ENCODE measurements at places on chromosomes 11 and 22.

GRCh38 chr11:124673333-124674167 is at the start of the genes SIAE and SPA17:
SIAE (minus strand) TSS chr11:124673739; CDS start chr11:124673708, 31 bp downstream.
SPA17 (plus strand) TSS chr11:124673904; CDS start chr11:124675265, 1,361 bp downstream.
- DNase-seq = peak; percentile 94

GRCh38 chr22:21076912-21077625 is 31.3 kb downstream of the LRRC74B start:
- DNase-seq = no peak

GRCh38 chr11:83583757-83584366 is 297.7 kb upstream of the CCDC90B start:
- no peak for DNase-seq

DNA sequence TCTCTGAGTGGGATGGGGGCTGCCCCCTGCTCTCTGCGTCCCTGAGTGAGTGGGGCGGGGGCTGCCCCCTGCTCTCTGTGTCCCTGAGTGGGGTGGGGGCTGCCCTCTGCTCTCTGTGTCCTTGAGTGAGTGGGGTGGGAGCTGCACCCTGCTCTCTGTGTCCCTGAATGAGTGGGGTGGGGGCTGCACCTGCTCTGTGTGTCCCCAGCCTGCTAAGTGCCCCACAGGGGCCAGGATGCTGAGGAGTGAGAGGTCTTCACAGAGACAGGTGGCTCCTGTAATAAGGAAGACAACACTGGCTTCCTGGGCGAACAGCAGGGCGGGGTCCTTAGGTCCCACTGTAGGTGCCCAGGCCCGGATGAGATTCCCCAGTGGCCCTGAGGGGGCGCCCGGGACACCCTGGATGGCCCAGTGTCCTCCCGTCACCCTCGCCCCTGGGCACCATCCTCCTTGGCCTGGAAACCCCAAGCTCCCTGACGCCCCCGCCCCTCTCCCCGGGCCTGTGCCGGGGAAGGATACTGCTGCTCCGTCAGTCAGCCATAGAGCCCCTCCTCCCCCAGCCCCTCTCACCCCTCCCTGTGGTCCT is 3.8 kb upstream of the CCDC188 start:
- no peak for DNase-seq

- no peak for DNase-seq
These were observed 8.5 kb downstream of the SPON1 start for GRCh38 chr11:13970986-13971385.

DNA sequence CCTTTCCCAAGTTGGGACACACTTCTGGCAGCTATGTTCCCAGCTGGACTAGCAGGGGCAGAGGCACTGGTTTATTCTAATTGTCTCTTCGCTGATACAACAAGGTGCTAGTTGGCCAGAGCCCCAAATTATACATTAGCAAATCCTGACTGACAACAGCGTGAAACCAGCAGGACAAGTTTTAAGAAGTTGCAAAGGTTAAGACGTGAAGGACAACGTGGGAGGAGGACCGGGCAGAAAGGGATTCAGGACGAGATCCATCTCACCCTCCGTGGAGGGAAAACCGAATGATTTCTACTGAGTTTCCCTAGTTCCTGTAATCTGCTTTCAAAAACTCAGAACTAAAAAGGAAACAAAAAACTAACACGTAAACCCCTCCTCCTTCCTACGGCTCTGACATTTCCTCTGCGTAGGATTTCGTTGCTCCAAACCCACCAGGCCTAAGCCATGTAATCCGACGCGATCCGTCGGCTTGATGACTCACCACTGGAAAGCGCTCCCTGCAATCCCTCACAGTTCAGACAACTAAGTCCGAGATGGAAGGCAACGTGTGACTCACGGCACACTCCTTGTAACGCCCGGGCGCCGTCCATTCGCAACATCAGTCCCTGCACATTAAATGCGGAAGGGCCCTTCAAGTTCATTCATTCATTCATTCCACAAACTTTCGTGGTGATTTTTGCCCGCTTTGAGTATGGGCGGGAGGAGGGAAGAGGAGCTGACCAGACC is 703 bp downstream of the POGLUT3 start:
- DNase-seq = peak; percentile 96

DNA sequence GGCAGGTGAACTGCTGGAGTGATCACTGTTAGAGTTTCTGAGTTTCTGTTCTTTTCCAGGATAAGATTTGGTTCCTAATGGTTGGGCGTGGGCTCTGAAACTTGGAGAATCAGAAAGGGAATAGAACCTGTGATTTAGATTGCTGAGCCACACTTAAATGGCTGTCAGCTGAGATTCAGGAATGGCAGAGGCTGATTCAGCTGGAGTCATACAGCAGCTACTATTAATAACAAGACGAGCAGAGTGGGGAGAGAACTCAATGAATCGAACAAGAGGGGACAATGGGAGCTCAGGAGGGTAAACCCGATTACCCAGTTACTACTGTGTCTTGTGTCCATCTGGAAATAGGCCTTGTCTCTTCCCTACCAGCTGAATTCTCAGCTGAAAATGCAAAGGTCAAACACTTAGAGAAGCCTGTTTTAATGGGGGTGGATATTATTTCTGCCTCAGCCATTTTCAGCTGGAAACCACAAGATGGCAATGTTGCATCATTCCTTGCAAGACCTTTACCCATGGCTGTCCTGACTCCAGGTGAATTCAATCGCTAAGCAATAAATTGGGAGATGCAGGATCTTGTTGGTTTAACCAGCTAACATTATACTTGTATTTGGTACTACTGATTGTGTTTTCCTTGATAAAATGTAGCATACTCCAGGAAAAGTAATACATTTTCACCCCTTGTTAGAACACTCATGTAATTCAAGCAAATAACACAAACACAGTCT is 104.5 kb upstream of the RAG2 start:
- peak; percentile 19 for DNase-seq

DNA sequence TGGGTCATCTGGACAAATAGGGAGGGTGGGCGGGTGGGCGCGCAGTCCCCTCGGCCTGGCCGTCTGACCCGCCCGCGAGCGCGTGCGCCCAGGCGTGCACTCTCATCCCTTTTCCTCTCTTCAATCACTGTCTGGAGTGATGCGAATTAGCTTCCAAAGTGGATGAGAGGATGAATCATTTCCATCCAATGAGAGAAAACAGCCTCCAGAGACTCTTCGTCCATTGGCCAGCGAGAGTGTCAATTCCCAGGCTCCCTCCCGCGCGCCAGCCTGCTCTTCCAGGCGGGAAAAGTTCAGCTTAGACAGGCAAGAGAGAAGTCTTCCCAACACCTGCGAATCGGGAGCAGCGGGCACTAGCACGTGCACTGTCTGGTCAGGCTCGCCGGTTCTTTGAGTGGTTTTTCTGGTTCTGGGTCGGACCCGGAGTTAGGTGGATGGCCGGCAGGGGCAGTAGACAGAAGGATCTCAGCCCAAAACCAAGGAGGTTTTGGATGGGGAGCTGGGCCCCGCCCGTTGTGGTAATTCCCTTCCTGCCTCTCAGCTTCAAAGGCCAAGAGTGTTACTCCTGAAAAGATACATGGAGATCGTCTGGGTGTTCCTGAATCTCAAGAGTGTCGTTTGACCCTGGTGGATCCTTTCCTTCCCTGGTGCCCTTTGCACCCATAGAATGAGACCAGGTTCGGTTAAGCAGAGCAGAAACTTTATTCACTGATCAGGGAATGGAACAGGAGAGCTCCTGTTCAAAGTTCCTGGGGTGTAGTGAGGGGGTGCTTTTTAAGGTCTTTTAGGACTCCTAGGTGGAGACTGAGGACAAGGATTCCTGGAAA is 33.4 kb upstream of the GLYATL1 start:
- DNase-seq = peak; percentile 88

DNA sequence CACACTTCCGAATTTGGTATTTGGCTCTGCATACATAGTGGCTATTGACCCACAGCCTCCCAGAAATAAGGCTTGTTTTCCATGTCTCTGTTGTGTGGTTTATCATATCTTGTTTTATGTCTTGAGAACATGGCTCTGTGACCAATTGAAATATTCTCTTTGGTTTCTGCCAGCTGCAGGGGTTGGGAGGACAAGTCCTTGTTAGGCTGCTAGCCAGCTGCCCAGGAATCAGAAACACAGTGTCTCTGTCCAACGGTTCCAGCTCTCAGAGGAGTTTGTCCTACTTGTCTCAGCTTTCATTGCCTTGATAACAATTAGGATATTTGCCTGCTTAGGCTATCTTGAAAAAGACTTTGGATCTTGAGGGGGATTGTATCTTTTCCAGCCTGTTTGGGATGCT is 6.0 kb upstream of the SLC7A4 start:
- no peak for DNase-seq

GRCh38 chr22:29310863-29311339 is 4.5 kb downstream of the GAS2L1 start:
- peak; percentile 92 for DNase-seq

DNA sequence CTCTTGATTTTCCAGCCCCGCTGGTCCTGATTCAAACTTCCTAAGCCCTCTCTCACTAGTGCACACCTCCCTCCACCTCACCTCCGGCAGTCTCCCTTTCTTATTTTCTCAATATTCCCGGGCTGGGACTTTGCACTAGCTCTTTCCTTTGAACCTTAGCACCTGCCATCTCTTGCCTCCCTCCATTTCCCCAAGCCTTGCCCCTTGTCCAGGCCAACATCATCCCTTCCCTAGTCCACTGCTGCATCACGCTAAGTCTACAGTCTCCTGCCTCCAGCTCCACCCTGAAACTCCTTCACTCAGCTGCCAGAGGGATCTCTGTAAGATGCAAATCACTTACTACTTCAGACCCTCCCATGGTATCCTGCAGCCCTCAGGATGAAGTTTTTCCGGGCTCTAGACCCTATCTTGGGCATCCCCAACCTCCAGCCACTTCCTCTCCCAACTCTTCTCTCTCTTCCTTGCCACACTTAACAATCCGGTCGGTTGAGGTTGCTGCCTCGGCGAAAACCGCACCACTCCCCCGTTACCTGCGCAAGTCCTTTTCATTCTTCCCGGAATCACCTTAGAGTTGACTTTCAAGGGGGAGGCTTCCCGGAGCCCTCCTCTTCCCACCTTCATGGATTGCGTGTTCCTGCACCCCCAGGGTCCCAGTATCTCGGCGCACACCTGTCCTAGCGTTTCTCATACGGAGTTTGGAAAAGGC is 42.7 kb downstream of the NECTIN1 start:
- DNase-seq = no peak

- no peak for DNase-seq
These were observed 44.6 kb upstream of the EP300 start for GRCh38 chr22:41047801-41048211.

GRCh38 chr11:92130421-92130831 is 94.2 kb upstream of the FAT3 start:
- peak; percentile 54 for DNase-seq

- DNase-seq = no peak
These were observed 22.9 kb downstream of the MAML2 start for GRCh38 chr11:96319898-96320656.

GRCh38 chr11:126072801-126073594 is 10.3 kb upstream of the CDON start:
- DNase-seq = no peak

GRCh38 chr22:35913925-35914324 is 114.7 kb downstream of the RBFOX2 start:
- no peak for DNase-seq

DNA sequence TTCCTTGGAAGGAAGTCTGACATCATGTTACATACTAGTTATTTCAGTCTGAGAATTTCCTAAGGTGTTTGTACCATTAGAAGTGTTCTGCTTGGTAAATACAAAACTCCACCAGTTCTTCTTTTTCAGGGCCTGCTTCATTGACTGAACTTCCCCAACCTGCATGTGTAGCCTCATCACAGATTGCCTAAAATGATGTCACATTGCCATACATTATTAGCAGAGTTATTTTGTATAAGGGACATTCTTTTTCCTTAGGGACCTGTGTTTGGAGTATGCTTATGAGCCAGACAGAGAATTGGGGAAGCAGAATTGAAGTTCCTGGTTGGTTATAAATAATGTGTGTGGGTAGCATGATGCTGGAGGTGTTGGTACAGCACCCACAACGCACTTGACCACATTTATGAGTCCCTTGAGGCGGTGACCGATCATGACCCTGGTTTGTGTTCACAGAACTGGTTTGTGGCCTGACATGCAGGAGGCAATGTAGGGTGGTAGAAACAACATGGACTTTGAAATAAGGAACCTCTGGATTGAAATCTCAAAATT is 16.4 kb upstream of the MMP7 start:
- no peak for DNase-seq

DNA sequence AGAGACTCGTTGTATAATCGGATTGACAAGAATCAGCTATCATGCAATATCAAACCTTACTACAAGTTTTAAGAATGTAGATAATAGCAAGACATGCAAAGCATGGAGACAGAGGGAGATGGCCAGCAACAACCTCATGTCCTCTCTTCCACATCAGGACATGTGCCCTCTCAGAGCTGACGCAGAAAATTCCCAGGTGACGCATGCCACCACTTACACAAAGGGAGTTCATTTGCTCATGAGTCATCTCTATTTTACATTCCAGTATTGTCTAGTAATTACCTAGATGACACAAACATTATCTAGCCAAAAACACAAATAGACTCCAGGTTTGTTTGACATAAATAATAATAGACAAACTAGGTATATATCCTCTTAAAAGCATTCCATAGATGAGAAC is 38.1 kb upstream of the OPCML start:
- DNase-seq = no peak

GRCh38 chr11:124075841-124076651 is 34.9 kb upstream of the OR10G7 start:
- no peak for DNase-seq

GRCh38 chr22:47396515-47396914 is 634.1 kb downstream of the TBC1D22A start:
- DNase-seq = no peak

DNA sequence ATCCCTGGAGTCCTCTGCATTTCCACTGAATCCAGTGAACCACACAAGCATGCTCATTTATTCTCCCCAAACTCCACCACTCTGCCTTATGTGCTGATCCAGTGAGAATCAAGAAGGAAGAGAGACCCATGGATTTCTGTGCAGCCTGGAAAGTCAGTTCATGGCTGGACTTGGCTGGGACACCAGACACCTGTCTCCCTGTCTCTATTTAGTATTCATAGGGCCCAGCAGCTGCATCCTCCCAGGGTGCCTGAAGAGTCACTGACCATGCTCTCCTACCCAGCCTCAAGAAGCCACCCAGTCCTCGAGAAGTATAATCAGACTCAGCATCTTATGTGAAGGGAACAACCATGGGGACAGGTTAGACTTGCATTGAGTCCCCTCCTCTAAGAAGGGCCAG is 83.2 kb downstream of the ZNF280B start:
- DNase-seq = no peak

- DNase-seq = no peak
These were observed 25.4 kb upstream of the CPT1A start for GRCh38 chr11:68867066-68867465.

- DNase-seq = peak; percentile 28
These were observed 2.9 kb downstream of the KLHL35 start for GRCh38 chr11:75429902-75430713.

- DNase-seq = no peak
These were observed 232.5 kb downstream of the TBC1D22A start for GRCh38 chr22:46994983-46995382.
